ENCODE measurements at places on chromosomes 7 and 10.

DNA sequence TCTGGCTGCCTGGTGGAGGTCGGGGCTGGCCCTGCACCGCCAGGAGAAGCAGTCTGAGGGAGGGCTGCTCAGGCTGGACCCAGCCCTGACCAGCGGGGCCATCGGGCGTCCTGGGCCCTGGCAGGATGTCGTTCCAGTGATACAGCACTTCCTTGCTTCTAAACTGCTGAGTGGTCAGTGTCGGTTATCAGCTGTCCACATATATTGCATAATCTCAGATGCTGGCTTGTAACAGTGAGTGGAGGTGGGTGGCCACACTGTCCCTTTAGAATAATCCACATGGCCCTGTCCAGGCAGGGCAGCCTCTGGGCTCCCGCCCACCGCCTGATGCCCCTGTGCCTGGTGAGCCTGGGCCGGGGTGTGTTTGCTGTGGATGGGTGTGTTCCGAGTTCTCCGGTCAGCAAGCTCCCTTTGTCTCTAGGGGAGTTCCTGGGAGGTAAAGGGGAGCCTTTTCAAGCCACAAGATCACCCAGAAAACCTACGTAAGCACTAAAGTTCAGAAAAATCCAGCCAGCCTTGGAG lies 86.1 kb downstream of the LHPP start:
- no peak for DNase-seq

DNA sequence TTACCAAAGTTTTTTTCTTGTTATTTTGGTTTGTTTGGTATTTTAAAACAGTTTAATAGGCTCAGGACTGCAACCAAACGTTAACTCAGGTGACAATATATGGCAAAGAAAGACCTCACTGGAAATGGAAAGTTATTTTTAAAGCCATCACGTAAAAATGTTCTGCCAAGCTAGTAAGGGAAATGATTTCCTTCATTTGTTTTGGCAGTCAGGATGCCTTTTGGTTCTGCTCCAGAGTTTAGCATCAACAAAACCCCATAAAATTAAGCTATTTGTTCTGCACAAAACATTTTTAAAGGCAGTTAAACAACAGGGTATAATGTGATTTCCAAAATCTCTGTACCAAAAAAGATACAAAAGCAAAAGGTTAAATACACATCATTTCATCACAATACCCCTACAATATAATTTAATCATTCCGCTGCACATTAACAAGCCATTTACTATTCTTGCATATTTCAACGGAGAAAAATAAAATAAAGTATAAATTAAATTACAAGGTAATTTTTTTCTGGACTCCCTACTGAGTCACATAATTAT lies 172.4 kb downstream of the SEMA3E start:
- no peak for DNase-seq

- peak; percentile 96 for DNase-seq
These were observed 44.1 kb downstream of the HGF start for GRCh38 chr7:81725812-81726127.

DNA sequence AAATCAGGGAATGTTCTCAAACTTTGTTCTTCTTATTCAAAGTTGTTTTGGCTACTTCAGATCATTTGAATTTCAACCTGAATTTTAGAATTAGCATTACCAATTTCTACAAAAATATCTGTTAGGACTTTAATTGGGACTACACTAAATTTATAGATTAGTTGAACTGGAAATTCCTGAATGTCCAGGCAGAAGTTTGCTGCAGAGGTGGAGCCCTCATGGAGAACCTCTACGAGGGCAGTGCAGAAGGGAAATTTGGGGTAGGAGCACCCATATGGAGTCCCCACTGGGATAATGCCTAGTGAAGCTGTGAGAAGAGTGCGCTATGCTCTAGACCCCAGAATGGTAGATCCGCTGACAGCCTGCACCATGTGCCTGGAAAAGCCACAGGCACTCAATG lies 22.8 kb upstream of the AGMO start:
- DNase-seq = no peak

DNA sequence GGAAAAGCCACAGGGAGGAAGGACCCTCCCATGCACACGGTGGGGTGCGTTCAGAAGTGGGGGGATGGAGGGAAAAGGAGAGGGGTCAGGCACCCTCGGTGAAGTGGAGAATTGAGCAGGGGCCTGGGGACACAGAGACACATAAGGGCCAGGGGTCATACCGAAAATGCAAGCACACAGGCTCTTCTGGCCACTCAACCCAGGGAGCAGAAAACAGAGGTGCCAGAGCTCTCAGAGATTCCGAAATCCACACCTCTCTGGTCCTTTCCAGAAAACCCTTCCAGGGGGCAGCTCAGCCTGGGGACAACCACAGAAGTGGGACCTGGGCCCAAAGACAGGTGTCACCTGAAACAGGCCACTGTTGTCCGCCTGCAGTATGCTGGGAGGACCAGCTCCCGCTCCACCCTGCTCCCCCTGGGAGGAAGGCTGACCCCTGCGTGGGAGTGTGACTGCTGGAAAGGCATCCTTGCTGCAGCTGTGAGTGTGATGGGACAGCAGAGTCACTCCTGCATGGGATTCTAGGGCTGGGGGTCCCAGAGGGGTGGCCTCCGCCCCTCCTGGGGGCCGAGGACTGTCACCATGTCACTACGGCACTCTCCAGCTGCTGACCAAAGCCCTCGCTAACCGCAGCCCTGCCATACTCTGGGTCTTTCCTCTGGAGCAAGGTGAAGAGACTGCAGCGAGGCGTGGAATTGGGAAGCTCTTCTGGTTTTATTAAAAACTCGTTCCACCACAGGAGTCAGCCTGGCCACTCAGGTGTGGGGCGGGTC lies 63.1 kb downstream of the TMEM209 start:
- no peak for DNase-seq
